Activated T-helper 1 cell treated with Interleukin-2 at 50 U/mL for 16 hours (primary cell): ENCODE measurements at places on chromosomes 2 and 18.

- no peak for DNase-seq
These were observed 45.8 kb upstream of the EML6 start for GRCh38 chr2:54677476-54678265.

- no peak for DNase-seq
These were observed 24.3 kb downstream of the RNU4ATAC start for GRCh38 chr2:121555008-121555407.

DNA sequence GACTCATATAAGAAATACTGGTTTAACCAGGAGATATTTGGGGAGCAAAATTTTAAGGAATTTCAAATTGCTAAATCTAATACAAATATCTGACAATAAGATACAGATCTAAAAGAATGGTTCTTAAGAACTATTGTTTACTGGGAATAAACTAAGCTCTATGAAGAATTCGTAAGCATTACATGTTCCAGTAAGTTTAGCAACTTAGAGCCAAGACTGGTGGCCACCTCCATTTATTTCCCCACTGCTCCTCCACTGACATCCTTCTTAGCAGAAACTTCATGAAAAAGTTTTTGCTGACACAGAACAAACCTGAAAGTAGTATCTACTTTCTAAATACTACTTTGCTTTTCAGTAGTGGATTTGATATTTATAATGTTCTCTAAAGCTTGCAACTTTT is 83.0 kb downstream of the ACSL3 start:
- no peak for DNase-seq

GRCh38 chr2:380221-380620 is 92.3 kb upstream of the ALKAL2 start:
- no peak for DNase-seq

GRCh38 chr2:150211164-150211631 is 276.3 kb downstream of the RND3 start:
- no peak for DNase-seq

- DNase-seq: no peak
These were observed 163.8 kb upstream of the GALNT5 start for GRCh38 chr2:157093666-157094065.

DNA sequence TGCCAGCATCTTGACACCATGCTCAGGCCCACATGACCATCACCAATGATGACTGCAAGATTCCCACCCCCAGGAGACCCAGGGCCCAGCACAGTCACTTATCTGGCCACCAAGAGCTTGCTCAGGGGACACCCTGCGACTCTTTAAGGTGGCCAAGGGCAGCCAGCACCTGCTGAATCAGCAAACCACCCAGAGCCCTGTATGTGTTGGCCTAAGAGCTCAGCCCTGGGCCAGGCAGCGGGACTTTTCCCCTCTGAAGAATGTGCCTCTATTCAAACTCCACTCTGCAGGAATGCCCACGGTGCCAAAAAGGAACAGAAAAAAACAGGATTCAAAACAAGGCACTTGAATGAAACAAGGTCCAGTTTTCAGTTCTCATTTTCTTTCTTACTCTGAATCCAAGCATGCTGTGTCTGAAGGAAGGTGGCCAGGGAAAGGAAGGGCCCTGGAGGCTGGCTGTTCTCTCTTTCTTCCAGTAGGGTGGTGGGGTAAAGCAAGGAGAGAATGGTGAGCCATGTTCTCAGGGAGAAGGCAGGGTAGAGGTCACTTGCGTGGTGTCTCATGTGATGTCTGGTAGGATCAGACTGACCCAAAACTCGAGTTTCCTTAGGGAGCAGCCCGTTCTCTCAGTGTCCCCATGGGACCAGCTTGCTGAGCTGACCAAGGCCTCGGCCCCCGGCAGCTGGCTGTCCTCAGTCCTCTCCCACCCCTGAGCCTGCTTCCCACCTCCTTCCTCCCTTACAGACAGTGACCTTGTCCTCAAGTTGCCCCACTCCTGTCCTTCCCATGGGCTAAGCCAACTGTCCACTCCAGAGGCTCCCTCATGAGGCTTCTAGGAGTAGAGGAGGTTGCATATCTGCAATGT is 150.0 kb downstream of the RNF152 start:
- DNase-seq: no peak

GRCh38 chr18:57542812-57543427 is 43.6 kb downstream of the FECH start:
- no peak for DNase-seq

- no peak for DNase-seq
These were observed 79.0 kb downstream of the EDAR start for GRCh38 chr2:108910011-108910431.

GRCh38 chr18:35106845-35107148 is 65.6 kb downstream of the MAPRE2 start:
- DNase-seq: no peak
